NCI-H774 (cell line): ENCODE measurements at places on chromosomes 2 and 18.
A peak's percentile ranks its signal among the peaks of the same experiment; 100 is the strongest.

DNA sequence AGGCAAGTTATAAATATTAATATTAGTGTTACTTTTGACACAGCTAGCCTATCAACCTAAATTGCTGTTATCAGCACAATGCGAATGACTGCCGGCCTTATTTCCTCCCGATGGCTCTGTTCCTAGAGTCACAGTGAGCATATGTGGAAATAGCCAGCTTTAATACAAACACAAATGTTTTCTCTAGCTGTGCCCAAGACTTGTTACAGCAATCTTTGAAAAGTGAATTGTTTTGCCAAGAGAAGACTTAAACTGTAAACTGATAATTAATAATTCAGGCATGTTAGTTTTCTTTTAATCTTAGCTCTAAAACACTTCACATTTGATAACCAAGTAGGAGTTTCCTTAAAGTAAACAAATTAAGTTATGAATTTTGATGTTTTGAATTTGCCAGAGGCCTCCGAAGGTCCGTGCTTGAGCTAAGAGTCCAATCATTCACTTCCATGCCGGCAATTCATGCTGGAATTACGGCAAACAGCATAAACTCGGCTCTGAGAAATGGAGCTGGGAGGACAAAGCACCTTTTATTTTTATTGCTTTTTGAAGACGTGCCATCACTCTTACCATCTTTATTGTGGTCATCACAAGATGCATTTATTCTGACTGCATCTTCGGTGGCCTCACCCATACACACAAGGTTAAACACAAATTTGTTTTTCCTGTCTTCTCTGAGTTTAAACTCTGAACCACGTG, 184.5 kb upstream of the CWC22 start:
- no peak for DNase-seq

DNA sequence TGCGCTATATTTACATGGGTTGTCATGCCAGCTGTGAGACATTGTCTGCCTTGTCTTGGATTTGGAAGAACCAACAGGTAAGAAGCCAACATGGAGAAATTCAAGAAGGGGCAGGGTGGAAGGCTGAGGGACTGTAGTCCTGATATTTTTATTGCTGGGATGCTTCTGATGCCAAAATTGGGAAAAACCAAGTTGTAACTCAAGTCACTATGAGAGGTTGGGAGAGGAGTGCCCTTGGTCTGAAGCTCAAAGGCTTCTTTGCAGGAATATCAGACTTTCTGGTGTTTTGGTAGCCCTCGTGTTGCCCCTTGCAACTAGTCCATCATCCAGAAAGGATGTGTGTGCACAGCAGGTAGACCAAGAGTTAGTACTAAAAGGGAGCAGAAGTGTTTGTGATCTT, 294.3 kb upstream of the EPAS1 start:
- no peak for DNase-seq

- DNase-seq, result peak; percentile 46
Observed at GRCh38 chr2:175309799-175310198, 128.3 kb upstream of the ATP5MC3 start.

DNA sequence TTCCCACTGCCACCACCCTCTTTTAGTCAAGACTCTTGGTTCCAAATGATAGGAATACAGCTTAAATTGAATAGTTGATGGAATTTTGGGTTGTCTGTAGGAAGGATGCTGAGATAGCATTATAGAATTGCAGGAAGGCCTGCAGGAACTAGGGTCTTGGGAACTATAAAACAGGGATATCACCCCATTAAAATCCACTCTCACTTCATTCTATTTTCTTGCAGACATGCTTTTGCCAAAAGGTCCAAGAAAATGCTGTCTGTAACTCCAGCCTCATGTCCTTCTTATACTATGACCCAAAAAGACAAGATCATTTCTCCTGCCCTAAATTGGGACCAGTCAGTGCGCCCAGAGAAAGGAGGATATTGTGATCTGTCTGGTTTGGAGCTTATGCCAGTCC, 89.1 kb downstream of the COMMD1 start:
- DNase-seq, result no peak

GRCh38 chr2:134919341-134920210, 954 bp downstream of the CCNT2 start:
- peak; percentile 19 for DNase-seq

DNA sequence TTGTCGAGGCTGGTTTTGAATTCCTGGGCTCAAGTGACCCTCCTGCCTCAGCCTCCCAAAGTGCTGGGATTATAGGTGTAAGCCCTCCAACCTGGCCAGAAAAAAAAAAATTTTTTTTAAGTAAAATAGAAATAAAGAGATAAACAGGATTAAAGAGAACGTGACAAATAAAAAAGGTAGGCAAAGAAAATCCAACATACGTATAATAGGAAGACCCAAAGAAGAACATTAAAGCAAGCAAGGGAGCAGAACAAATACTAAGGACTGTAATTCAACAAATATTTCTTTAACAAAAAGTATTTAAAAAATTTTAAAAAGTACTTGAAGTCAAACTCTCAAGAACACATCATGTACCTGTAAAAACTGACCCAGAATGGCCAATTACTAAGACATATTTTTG, 56.4 kb downstream of the PTPN2 start:
- DNase-seq, result no peak

- no peak for DNase-seq
Observed at GRCh38 chr18:78499586-78499985, 480.0 kb upstream of the SALL3 start.

- DNase-seq, result no peak
Observed at GRCh38 chr2:161995553-161996016, 78.4 kb downstream of the DPP4 start.

GRCh38 chr2:214695789-214696188, 113.7 kb downstream of the BARD1 start:
- no peak for DNase-seq

GRCh38 chr2:68388772-68389171, 23.7 kb downstream of the PLEK start:
- no peak for DNase-seq

- no peak for DNase-seq
Observed at GRCh38 chr2:128473175-128474035, 154.7 kb upstream of the HS6ST1 start.

- no peak for DNase-seq
Observed at GRCh38 chr2:105180491-105180972, 61.0 kb upstream of the GPR45 start.

DNA sequence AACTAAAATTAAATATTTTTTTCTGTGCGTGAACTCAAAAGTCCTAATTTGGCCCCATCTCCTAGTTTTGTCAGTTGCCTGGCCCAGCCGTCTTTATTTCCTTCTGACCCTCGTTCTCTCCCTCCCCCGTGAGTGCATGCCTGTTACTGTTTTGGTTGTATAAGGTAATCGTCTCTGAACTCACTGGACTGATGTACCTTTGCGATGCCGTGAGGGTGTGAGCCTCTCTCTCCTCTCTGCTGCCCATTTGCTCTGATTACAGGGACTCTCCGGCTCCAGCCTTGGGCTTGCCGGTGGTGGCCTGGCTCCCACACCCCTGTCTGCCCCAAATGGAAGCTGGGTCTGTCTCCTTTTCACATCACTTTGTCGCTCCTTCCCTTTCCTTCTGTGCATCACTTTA, 66.5 kb upstream of the RBM44 start:
- DNase-seq, result no peak

DNA sequence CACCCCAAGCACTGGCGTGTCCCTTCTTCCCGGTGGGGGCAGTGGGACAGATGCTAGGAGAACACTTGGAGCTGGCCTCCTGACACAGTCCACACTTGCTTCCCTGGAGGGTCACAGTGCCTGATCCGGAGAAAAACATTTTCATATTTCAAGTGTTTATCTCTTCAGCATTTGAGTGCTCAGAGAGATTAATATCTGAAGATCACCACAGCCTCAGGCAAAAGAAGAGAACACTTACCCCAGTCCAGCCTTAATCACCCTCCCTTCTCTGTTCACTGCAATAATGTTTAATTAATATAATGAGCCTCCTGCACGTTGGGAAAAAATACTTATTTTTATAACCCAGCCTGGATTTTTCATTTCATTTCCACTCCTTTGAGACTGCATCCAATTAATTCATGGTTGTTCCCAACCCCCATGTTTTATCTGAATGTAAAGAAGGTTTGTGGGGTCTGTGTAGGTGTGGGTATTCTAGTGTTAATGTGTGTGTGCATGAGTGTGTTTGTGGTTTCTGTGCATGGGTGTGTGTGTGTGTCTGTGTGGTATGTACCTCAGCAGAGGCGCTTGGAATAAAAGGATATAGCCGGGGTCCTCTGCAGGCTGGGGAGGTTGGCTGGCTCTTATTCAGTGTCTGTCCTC, 72.1 kb downstream of the NRP2 start:
- DNase-seq, result no peak

- no peak for DNase-seq
Observed at GRCh38 chr18:41655074-41655473, 300.0 kb upstream of the PIK3C3 start.

GRCh38 chr2:113376253-113376912, 61.1 kb upstream of the ZNG1B start:
- DNase-seq, result no peak

- DNase-seq, result no peak
Observed at GRCh38 chr18:10690366-10690765, 164.5 kb downstream of the NAPG start.

GRCh38 chr2:176093145-176093897, 800 bp downstream of the HOXD13 start:
- DNase-seq, result peak; percentile 16

GRCh38 chr18:13235981-13236380, 17.4 kb downstream of the LDLRAD4 start:
- no peak for DNase-seq

DNA sequence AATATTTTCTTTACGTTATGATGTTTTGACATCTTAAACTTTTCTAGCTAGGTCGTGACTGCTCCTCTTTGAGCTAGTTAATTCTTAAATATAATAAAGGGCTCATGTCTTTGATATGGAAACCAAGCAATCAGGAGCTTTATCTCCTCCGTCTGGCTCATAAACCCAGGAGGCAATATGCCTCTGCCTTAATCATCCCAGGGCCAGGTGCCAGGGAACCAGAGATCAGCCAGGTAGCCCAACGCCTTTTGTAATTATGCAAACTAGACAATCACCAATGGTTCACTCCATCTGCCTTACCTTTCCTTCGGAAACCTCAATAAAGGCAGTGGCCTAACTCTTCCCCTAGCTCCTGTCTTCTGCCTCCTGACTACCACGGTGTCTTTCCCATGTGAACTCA, 213.7 kb downstream of the KCNJ3 start:
- no peak for DNase-seq

GRCh38 chr18:24600076-24600654, 139.7 kb downstream of the HRH4 start:
- peak; percentile 43 for DNase-seq

- DNase-seq, result no peak
Observed at GRCh38 chr2:223054193-223054781, 2.3 kb downstream of the KCNE4 start.

DNA sequence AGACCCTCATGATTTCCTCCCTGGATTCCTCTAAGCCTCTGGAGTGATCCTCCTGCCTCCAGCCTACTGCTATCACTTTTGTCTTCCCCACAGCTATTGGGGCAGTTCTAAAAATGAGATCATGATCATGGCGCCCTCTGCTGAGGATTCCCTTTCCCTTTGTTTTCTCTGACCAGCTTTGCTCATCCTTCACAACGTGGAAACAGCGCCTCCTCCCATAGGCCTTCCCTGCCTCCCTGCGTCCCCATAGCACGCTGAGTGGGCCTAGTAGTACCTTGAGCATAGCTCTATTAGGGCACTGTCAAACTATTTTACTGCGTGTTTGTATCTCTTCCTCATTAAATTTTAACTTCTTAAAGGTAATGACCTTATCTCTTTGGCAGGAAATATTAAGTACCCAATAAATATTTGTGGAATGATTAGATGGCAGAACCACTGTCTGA, 207.0 kb upstream of the FANCL start:
- DNase-seq, result peak; percentile 7

GRCh38 chr2:1654696-1655374, 89.5 kb downstream of the PXDN start:
- no peak for DNase-seq

DNA sequence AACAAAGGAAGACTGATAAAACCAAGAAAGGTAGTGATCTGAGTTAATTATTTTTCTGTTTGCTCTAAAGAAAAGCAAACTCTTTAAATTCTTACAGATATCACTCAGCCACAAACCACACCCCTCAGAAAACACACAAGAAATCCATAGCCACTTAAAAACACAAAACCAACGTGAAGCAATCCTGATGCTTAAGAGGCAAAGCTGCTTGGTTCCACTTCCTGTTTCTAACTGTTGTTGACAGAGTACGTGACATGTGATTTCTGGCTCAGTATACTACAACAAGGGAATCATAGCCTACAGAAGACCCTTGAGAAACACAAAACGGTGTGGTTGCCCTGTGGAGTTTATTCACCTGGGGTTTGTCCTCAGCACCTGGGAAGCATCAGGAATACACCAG, 240.9 kb upstream of the APCDD1 start:
- DNase-seq, result peak; percentile 41

DNA sequence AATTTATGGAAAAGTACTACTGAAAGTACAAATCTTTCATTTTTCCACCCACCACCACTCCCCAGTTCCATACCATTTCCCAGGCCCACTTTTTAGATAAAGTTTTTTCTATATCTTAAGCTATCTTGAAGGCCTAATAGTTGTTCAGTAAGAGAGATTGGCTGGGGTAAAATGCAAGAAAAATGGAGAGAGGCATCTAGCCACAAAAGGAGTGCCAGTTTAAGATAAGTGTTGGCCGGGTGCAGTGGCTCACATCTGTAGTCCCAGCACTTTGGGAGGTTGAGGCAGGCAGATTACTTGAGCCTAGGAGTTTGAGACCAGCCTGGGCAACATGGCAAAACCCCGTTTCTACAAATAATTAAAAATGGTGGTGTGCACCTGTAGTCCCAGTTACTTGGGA, 28.6 kb downstream of the NBEAL1 start:
- DNase-seq, result no peak

DNA sequence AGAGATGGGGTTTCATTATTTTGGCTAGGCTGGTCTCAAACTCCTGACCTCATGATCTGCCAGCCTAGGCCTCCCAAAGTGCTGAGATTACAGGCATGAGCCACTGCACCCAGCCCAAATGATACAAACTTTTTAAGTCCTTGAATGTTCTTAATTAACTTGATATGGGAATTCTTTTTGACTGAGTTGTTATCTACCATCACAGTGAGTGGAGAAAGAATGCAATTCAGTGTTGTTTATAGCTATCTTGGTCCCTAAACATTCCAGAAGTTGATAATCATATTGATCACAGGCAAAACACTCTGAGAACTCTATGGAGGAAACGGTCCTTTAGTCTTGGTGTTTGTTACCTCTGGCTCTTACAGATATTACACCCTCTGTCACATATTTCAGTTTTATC, 1072.5 kb downstream of the SUCLG1 start:
- no peak for DNase-seq

GRCh38 chr2:240165661-240166060, 25.2 kb upstream of the OTOS start:
- DNase-seq, result no peak

GRCh38 chr2:141906678-141907077, 224.1 kb downstream of the LRP1B start:
- no peak for DNase-seq

- no peak for DNase-seq
Observed at GRCh38 chr2:101895039-101895438, 96.7 kb upstream of the IL1R2 start.

GRCh38 chr2:17101596-17101995, 416.6 kb downstream of the RAD51AP2 start:
- DNase-seq, result no peak

- no peak for DNase-seq
Observed at GRCh38 chr2:150125708-150126107, 361.8 kb downstream of the RND3 start.
